ENCODE measurements at places on chromosomes 5 and 9.

GRCh38 chr9:135167356-135167755 is 79.9 kb downstream of the OLFM1 start:
- no peak for DNase-seq

DNA sequence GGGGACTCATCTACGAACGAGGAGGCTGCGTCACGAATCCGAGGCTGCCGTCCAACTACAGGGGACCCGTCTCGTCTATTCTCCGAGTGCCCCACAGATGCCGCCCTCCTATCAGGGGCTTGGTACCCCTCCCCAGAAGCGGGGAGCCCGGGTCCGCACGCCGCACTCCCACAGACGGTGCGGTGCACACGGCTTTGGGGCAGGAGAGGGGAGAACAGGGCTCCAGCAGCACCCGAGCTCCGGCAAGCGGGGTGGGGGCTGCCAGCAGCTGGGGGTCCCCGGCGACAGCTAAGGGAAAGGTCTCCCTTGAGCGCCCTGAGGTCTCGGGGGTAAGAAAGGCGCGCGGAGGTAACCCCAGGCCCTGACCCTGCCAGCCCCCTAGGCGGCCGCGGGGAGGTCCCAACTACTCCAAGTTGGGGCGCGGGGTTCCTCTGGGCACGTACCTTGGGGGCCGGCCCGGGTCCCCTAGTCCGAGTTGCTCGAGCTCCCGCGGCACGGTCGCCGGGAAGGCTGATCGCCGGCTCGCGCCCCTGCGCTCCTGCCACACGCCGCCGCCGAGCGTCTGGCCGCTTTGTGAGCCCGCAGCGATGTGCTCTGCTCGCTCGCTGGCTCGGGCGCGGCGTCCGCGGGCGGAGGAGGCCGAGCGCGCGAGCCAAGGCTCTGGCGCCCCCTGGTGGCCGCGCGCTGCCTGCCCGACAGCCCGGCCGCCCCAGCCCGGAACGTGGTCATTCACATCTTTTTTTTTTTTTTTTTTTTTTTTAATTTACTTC is at the start of gene SPOCK1:
SPOCK1 (minus strand) TSS at position 591 of the 770 bp plus-strand sequence.
- peak; percentile 63 for DNase-seq

GRCh38 chr5:101326766-101327165 is 423.7 kb upstream of the ST8SIA4 start:
- DNase-seq, result no peak

GRCh38 chr5:80483636-80484232 is 4.2 kb upstream of the FAM151B start:
- no peak for DNase-seq

GRCh38 chr9:124256517-124257069 is 1.2 kb upstream of the NEK6 start:
- DNase-seq, result peak; percentile 14

GRCh38 chr9:114278881-114279570 is 43.9 kb upstream of the ORM1 start:
- no peak for DNase-seq

DNA sequence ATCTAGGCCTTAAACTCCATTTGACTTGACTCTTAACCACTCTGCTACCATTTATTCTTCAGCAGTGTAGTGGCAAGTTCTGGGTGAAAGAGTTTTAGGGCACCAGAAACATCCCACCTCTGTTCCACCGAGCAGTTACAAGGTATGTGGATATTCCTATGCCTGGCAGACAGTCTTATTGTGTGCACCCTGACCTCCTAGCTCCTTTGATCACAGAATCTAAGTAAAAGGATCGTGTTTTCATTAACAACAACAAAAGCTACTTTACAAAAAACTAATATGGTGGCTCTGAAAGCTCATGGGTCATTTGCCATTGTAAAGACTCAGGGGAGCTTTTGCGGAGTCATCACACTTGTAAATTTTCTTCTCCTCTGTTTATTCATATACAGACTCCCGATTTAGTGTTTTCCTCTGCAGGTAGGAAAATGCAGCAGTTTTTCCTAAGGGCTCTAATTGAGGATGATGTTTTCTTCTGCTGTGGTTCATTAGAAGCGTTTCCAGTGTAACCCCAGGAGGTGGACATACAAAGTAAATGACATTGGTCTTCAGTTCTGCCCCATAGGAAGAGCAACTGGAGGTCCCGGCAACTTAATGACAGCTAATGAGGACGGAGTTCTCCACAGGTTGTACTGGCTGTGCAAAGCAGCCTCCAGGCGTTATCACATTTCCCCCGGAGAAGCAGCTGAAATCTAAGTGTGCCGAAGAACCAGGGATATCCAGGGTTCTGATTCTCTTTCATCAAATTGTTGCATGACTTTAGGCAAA is 78.2 kb downstream of the ATP10B start:
- no peak for DNase-seq

- no peak for DNase-seq
Observed at GRCh38 chr5:150139334-150139733, 16.3 kb downstream of the PDGFRB start.

- DNase-seq, result no peak
Observed at GRCh38 chr5:35319333-35320002, 89.2 kb upstream of the PRLR start.

DNA sequence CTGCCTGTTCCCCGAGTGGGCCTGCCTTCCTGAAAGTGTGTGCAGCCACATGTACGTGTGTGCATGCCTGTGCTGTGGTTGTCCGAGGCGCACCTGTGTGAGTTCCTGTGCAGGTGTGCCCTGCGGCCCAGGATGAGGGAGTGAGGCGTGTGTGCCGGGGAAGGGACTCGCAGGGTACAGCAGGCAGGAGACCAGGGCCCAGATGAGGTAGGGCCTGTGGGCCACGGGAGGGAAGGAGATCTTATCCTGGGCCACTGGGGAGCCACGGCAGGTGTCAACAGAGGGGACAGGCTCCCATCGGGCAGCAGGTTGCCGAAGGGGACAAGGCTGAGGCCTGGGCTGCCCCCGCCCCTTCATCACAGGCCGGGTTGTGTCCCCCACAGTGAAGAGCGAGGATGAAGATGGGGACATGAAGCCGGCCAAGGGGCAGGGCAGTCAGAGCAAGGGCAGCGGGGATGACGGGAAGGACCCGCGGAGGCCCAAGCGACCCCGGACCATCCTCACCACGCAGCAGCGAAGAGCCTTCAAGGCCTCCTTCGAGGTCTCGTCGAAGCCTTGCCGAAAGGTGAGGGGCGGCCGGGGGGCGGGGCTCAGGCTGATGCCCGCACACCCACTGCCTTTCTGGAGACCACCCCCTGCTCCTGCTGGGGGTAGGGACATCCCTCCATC is 79.2 kb downstream of the LMX1B start:
- DNase-seq, result no peak

DNA sequence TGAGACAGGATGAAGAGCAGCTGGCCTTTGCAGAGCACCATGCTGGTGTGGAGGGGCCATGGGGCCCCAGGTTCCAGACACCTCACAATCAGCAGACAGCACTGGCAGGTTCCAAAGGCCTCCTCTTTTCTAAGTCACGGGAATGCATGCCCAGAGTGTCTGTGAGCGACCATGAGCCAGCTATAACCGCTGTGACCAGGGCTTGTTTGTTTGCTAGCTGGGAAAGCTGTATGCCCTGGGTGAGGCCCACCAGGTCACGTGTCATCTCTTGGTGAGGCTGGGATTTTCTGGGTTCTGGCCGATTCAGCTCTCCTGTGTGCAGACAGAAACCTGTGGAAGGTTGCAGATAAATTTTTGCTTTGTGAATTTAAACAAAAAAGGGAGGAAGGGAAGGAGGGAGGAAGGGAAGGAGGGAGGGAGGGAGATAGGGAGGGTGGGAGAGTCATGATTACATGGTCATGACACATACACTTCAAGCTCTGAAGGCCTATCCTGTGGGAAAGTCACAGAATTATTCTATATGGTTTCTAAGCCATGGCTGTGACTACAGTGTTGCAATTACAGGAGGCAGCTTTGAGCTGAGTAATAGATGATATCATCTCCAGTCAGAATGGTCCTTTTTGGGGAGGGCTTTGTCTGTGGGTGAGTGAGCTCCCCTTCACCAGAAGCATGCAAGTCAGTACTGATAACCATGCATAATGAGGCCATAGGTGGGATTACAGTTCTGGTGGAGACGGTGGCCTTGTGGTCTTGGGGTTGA is 37.2 kb downstream of the PAPPA start:
- DNase-seq, result no peak

DNA sequence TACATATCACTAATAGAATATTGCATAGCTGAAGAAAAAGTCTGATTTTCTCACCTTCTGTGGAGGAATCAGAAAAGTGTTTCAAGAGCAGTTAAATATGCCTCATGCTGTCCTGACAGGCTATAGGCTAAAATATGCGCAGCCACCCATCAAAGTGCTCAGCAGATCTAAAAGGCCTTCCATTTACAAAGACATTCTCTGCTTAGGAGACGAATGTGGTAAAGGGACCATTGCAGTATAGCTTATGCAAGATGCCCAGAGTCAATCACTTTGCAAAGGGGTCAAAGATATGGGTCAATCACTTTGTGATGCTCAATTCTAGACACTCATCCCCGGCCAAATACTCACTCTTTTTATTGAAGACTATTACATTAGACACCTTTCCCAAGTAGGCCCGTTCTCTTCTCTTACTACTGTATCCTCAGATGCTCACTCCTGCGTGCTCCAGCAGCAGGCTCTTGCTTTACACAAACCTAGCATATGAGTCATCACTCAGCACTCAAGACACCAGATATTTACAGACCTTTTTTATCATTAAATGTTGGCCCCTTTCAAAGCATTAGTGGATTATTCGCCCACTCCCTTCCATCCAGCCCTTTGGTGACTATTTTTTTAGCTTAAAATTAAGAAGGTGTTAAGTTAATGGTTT is 568.2 kb upstream of the CDH18 start:
- no peak for DNase-seq
